ENCODE measurements at places on chromosomes 7 and 10. TPM values are rescaled to one million over a fixed set of nuclear protein-coding genes. Genes with fewer than 3 reads are reported as not detected.

The R3HCC1L gene
- 15.3 TPM for total RNA-seq

The SP8 gene
- not detected for total RNA-seq

The PAPOLB gene
- total RNA-seq, result 0.14 TPM

The TRIM73 gene
- total RNA-seq, result 0.71 TPM

The PTTG1IP2 gene
- total RNA-seq, result not detected

The ANKRD26 gene
- total RNA-seq, result 8.7 TPM

The SAMD9L gene
- 6.8 TPM for total RNA-seq

The IFIT1B gene
- not detected for total RNA-seq

The ADIRF gene
- total RNA-seq, result 110 TPM

The HK1 gene
- total RNA-seq, result 169 TPM

The DPP6 gene
- total RNA-seq, result not detected

The ADAP1 gene
- 9.1 TPM for total RNA-seq

The PVRIG gene
- total RNA-seq, result not detected

The AGBL3 gene
- total RNA-seq, result 1.4 TPM

The NHLRC2 gene
- total RNA-seq, result 7.0 TPM

The TNS3 gene
- total RNA-seq, result 150 TPM

The POP7 gene
- total RNA-seq, result 27.6 TPM

The SPDYE5 gene
- total RNA-seq, result not detected

The PAX4 gene
- total RNA-seq, result not detected

The OR2A5 gene
- total RNA-seq, result not detected

The ANKRD30A gene
- total RNA-seq, result not detected

The KEL gene
- total RNA-seq, result not detected

The ELAPOR2 gene
- total RNA-seq, result 3.1 TPM

The EN2 gene
- under 0.01 TPM for total RNA-seq

Measured in smooth muscle cell of bladder (primary cell).